ENCODE measurements at places on chromosomes 4 and X. TPM values are rescaled to one million over a fixed set of nuclear protein-coding genes. Genes with fewer than 3 reads are reported as not detected.

XKRX gene
- 0.32 TPM for total RNA-seq

HPSE gene
- total RNA-seq, result 3.7 TPM

RIPPLY1 gene
- total RNA-seq, result not detected

GRCh38 chrX:119579414-119579813 lies 5.1 kb downstream of the UBE2A start:
- DNase-seq, result no peak

- no peak for DNase-seq
Observed at GRCh38 chrX:23035493-23035892, 35.7 kb downstream of the DDX53 start.

DNA sequence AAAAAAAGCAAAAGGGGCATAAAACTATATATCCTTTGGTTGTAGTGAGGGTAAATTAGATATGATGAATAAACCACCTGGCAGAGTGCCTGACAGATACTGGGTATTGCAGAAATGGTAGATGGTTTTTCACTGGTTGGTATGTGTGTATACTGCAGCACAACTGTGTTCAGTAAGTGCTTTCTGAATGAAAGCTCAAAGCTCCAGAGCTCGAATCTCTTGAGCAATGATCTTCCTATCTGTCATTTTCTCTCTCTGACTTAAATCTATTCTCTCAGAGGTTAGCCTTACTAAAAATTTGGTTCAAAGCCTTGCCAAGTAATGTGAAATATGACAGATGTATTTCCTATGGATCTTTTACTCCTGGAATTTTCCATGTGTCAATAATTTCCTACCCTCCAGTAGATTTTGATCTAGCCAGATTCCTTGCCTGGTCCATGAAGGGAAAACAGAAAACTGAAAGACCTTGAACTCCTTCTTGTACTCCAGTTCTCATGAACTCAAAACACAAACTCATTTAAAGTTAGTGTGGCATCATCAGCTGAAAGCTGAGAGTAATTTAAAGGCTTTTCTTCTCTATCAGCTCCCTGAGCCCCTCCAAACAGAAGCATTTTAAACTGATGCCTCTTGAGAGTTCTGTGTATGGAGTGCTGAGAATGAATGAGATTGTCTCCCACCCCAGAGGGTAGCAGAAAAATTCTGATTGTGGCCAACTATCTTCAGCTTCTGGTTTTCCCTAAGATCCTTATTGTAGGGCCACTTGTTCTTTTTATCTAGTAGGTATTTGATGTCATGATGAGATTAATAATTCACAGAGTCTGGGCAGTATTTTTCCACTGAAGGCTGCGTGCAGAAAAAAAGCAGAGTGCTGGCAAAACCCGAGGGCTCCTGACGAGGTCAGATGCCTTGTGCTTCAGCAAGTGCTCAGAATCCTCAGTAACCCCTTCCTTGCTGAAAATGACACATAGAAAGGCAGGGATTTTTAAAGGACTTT lies 363.4 kb upstream of the BOD1L1 start:
- DNase-seq, result no peak

- no peak for DNase-seq
Observed at GRCh38 chr4:78552389-78553042, 946 bp downstream of the ANXA3 start.

DNA sequence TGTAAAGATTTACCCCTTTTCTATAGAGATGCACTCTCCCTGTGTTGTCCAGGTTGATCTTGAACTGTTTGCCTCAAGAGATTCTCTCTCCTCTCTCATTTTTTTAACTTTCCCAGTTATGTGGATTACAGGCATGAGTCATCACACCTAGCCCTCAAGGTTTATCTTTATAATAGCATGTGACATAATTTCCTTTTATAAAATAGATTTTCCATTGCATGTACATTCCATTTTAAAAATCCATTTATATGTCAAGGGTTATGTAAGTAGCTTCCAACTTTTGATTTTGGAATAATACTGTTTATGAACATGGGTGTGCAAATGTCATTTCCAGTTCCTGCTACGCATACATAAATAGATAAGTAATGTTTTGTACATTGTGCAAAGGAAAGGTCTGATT lies 20.6 kb downstream of the ZNF721 start:
- no peak for DNase-seq
